Caudate nucleus (tissue), 63 donors: ENCODE measurements at places on chromosomes 3 and 15.

GRCh38 chr3:72261566-72262564 is 476.9 kb upstream of the PROK2 start:
- no peak for DNase-seq

- no peak for DNase-seq
Measured at GRCh38 chr15:48388016-48388851, 57.0 kb downstream of the DUT start.

DNA sequence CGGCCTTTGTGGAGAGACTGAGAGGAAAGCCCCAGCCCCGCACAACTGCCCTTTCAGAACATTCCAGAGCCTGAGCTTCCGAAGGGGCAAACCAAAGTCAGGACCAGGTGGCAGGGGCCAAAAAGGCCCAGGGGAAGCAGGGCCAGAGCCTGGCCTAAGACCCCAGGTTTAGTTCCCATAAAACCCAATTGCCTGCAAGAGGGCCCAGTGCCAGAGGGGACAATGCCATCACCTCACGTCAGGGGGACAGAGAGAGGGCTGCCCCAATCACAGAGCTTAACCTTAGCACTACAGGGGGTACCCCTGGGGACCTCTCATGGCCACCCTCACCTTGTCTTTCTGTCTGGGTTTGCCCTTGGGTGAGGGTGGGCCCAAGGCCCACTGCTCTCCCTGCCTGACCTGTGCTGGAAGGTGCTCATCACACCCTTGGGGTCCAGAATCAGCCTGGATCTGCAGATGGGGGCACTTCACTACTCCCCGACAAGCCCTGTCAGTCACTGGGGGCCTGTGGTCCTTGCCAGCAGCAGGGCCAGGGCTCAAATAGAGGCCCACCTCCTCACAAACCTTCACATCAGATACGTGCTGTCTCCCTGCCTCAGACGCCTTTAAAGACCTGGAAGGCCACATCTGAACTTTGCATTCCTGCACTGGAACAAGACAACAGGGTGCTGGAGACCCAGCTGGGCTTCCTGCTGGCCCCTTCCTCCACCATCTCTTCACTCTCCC is 3.8 kb downstream of the CALML4 start:
- DNase-seq = no peak

GRCh38 chr15:70113304-70113700 is 15.6 kb upstream of the TLE3 start:
- DNase-seq = no peak

GRCh38 chr3:16114930-16115329 is 59.5 kb upstream of the GALNT15 start:
- DNase-seq = no peak

- no peak for DNase-seq
Measured at GRCh38 chr3:147493666-147494065, 84.5 kb downstream of the ZIC1 start.

DNA sequence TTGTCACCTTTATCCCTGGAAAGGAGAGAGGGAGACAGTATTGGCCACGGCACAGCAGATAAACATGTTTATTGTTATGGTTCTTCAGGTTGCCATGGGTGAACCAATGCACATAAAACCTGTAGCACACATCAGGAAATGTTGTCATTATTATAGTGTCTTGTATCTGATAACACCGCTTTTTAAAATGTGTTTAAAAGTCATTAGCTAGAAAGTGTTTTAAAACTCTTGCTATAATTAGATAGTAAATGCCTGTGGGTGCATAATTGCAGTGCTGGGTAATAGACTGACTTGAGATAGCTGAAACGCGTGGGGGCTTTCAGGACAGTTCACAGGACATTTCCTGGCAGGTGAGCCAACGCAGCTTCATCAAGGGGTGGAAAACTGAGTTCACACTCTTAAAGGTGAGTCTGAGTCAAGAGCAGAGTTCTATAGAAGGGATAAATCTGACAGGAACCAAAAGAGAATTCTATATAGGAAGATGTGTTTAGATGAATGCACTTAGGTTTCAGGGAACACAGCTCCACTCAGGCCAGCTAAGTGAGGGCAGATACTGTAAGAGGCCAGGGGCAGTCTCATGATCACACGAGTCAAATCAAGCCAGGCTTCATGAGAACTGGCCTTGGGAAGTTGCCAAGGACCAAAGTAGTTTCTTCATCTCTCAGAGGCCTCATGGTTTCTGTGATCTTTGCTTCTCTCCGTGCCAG is 35.6 kb upstream of the PPP4R2 start:
- DNase-seq = peak; percentile 3

GRCh38 chr3:48644898-48645760 is 9.9 kb upstream of the SLC26A6 start:
- DNase-seq = no peak

- DNase-seq = no peak
Measured at GRCh38 chr3:109210501-109210900, 74.0 kb downstream of the C3orf85 start.

GRCh38 chr3:40173227-40173721 is 136.2 kb upstream of the EIF1B start:
- DNase-seq = peak; percentile 89

GRCh38 chr3:133441867-133442270 is 42.0 kb downstream of the BFSP2 start:
- DNase-seq = no peak

DNA sequence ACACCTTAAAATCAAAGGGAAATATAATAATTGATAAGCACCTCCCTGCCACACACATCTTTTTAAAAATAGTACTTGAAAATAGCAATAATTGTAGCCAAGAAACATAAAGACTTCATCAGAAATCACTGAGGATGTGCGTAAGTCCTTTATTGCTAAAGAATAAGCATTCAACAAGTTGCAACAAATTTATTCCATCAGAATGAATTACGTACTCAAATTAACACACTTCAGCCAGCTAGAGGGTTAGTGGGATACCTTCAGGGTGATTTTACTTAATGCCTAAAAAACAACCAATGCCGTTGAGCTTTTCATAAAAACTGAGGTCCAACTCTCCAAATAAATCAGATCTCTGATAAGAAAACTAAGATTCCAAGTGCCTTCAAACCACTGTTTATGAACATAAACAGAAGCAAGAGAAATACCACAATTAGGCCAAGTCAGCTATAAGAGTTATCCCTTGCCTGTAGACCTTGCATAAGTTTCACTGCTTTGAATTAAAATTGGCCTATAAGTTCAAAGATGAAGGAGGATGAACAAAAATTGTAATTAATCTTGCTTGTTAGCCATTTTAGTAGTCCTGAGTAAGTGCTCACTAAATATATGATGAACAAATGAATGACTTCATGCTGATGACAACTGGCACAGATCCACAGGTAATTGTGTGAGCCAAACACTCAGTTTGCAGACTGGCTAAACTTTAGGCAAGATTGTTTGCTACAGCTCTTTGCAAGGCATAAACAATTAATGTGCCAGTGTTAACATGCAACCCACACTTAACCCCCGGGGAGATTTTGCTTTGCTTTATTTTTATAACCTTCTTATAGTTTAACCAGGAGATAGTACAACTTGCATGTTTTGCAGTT is 375.1 kb upstream of the THBS1 start:
- no peak for DNase-seq

DNA sequence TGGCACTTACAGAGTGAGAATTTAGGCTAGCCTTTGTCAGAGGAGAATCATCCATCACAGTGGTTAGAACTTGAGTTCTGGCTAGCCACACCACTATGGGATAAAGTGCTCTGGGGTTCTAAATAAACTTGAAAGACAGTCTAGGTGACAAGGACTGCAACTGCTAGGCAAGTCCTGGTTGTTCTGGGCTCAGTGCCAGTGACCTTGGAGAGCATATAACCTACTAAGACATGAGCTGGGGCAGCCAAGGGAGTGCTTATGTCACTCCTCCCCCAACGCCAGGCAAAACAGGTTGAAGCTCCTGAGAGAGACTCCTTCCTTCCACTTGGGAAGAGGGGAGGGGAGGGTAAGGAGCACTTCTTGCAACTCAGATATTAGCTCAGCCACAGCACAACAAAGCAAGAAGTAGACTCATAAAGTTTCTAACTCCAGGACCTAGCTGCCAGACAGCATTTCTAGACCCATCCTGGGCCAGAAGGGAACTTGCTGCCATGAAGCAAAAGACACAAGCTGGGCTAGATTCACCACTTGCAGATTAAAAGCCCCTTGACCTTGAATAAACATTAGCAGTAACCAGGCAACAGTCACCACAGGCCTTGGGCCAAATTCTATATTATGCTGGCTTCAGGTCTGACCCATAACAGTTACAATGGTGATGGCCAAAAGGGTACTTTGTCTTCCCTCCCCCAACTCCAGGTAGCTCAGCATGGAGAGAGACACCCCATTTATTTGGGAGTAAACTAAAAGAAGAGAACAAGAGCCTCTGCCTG is 963.7 kb downstream of the PLOD2 start:
- DNase-seq = no peak

DNA sequence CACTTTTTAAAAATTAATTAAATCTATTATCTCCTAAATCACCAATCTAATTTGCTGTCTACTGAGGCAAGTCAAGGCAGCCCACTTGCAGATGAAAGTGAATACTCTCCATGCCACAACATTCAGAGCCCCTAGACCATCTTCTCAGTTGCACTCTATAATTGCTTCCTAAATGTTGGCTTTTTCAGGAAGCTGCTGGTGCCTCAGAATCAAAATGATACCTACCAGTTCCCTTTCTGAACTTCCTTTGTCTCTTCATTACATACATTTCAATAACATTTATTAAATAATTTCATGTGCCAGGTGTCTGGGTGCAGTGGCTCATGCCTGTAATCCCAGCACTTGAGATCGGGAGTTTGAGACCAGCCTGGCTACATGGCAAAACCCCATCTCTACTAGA is 124.1 kb downstream of the SERPINI1 start:
- DNase-seq = no peak

- DNase-seq = no peak
Measured at GRCh38 chr15:33066584-33066983, 127.9 kb downstream of the FMN1 start.

DNA sequence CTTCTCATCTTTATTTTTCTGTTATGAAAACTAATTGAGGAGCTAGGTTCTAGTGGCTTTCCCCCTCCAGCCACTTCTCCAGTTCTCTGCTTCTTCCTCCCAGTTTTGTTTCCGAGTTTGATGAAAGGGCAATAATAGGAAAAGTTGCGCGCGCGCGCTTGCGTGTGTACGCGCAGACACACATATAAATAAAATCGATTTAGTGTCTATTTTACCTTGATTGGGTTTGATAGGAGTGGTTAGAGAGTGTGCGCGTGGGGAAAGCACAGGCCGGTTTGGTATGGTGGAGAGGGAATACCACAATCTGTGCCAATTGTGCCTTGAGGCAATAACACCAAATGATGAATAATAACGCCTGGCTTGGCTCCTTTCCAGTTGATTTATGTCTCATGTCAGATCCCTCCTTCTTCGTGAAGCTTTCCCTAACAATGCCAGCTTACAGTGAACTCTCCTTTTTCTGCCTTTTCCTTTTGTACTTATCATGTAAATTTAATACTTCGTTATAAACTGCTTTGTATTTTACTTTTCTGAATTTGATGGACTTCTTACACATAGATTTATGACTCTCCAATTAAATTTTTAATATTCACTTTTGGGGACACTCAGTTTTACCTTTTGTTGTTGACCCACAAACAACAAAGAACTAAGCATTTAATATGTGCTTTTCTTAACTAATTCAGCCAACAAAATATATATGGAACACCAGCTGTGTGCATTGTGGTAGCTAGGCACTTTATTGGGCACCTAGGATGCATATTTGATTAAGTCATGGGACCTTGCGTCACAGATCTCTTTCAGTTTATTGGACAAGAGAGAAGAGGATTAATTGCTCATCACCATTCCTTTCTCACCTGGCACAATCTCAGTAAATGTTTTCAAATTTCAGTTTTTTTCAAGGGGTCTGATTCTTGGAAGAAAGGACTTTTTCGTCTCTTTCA is 1.7 kb downstream of the TIPARP start:
- no peak for DNase-seq

DNA sequence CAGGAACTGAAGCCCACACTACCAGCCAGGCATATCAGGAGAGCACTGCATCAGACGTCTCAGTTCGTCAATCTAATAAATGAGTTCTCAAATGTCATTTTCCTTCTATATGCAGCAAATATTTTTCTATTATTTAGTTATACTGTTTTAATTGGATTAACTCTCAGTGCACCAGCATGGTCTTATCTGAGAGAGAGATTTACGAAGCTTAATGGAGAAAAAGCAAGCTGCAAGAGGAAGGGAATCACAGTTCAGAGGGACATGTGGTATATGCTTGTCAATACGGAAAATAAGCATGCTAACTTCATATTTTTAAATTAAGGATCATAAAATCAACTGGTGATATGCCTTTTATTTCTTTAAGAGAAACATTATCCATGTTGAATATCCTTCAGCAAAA is 213.1 kb upstream of the NECTIN3 start:
- DNase-seq = no peak

- DNase-seq = no peak
Measured at GRCh38 chr3:22922317-22922716, 280.8 kb upstream of the UBE2E2 start.

- DNase-seq = no peak
Measured at GRCh38 chr15:101526442-101526841, 36.9 kb upstream of the PCSK6 start.

DNA sequence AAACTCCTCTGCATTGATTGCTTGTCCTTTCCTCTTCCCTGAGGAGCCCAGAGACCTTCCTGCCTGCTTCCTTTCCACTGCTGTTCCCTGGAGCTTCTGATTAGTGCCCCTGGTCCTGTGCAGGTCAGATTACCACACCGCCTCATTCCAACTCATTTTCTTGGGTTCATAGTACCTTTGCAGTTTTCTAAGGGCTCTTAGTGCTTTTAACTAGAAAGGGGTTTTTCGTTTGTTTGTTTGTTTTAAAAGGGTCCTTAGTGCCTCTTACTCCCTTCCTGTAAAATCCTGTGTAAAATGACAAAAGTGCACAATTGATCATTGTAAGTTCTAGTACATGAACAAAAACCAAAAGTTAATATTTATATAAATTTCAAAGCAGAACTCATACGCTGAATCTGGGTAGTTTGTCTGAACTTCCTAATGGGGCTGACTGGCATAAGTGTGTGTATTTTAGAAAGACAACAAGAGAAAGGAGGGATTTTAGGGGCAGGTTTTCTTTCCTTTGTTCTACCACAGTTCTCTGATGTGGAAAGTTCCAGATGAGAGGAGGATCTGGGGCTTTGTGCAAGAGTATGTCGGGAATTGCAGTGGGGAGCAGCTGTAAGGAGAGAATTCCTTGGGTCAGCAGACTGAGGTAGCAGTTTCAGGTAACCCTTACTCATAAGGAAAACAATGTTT is 30.6 kb downstream of the SNRK start:
- no peak for DNase-seq

- DNase-seq = no peak
Measured at GRCh38 chr3:176799675-176800074, 397.6 kb downstream of the TBL1XR1 start.

- DNase-seq = no peak
Measured at GRCh38 chr3:49460188-49460890, 9.7 kb upstream of the DAG1 start.
